Progenitor cell of endocrine pancreas (in vitro differentiated cells): ENCODE measurements at places on chromosomes 7 and 10.

DNA sequence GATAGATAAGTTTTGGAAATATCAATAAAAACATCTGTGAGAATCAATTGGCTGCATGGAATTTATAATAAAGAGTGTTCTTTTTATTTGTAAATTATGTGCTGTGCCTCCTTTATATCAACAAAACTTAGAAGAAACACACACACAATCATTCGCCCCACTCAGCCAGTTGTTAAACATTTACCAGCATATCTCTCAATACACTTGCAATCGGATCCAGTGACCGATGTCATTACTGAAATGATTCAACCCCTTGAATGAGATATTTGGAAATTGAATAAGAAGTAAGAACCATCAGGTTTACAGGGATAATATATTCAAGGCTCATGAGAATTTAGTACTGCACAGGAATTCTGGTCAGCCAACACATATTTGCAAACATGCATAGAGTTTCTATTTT, 35.6 kb downstream of the TAF3 start:
- DNase-seq, result no peak

DNA sequence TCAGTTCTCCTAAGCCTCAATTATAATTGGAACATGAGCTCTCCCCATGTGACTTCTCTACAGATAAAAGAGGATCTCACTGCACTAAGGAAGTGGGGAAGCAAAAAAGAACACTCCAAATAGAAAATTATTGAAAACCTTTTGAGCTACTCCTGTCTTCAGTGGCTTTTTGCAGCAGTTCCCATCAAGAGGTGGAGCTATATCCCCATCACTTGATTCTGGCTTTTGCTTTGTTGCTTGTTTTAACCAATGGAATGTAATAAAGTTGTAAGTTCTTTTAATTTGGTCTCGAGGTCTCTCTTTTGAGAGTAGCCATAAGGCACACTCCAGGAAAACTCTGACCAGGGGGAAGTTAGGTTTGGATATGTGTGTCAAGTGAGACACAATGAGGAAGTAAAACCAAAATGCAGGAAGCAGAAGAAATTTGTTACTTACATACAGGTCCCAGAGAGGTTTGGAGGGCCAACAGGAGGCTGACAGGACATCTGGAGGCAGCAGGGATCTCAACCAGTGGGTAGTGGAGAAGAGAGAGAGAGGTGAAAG, 569.4 kb downstream of the HTR7 start:
- no peak for DNase-seq

GRCh38 chr10:30915146-30915545, 116.5 kb downstream of the ZNF438 start:
- DNase-seq, result no peak

DNA sequence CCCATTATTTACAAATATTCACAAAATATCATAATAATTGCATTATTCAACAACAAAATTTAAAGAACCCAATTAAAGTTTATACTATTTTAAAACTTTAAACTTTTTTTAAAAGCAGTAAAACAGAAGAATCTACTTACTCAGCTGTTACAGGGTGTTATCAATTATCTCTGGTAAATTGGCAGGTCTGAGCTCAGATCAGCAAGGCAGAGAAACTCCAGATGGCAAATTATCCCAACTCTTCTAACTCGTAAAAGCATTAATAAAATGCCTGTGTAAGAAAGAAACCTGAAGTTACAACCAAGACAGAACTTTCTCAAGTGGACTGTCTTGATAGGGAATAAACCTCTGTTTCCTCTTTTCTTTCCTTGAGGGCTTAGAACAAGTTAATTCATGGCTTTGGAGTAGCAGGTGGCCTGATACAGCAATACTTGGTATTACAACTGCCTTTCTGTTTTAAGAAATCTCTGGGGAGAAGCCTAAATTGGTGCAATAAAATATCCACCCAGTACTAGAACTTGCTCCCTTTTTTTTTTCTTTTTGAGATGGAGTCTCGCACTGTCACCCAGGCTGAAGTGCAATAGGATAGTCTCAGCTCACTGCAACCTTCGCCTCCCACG, 275.3 kb upstream of the MKLN1 start:
- DNase-seq, result no peak
